CD4-positive, alpha-beta T cell treated with Interleukin-6 at 100 ng/mL for 8 hours (primary cell): ENCODE measurements at places on chromosomes 4 and X.

DNA sequence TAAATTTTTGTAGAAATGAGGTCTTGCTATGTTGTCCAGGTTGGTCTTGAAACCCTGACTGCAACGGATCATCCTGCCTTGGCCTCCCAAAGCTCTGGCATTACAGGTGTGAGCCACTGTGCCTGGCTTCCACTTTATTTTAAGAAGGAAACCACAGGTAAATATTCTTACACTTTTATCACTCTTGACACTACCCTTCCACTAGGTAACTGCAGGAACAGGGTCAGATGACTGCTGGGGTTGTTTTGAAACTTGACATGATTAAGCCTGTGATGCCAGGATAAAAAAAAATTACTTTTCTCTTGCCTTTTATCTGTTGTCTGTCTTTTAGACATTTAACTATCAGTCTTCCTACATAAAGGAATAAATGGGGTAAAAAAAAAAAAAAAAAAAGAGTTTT is 43.5 kb downstream of the COQ2 start:
- no peak for DNase-seq

- DNase-seq = no peak
These were observed 22.6 kb upstream of the TLR7 start for GRCh38 chrX:12844319-12844718.

DNA sequence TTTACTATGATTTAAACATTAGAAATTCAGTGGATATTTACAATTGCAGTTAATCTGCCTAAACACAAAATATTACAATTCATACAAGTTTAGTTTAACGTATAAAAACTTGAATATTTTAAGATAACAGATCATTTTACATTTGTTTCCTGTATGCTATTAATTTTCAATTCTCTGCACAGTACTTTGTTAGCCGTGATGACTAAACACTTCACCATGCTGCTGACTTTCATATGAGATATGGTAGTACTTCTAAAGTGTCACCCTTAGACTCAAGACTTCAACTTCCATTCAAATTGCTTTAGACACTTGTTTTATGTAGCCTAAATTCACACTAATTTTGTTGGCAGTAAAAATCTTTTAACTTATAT is 1646.4 kb upstream of the ADGRL3 start:
- no peak for DNase-seq

DNA sequence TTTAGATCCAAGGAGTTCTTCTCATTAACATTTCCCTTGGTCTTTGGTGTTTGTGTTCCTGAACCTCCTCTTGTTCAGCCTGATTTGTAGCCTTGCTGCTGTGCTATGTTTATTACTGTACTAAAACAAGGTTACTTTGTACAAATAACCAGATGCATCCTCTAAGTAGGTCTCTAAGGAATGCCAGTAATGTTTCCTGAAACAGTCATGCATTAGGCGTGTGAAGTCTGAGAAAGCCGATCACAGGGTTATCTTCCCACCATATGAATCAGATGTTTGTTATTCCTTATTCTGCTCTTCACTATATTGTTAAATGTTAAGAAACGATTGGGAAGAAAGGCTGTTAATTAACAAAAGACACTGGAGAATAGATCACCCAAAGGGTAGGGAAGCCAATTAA is 66.9 kb downstream of the GALNTL6 start:
- no peak for DNase-seq

DNA sequence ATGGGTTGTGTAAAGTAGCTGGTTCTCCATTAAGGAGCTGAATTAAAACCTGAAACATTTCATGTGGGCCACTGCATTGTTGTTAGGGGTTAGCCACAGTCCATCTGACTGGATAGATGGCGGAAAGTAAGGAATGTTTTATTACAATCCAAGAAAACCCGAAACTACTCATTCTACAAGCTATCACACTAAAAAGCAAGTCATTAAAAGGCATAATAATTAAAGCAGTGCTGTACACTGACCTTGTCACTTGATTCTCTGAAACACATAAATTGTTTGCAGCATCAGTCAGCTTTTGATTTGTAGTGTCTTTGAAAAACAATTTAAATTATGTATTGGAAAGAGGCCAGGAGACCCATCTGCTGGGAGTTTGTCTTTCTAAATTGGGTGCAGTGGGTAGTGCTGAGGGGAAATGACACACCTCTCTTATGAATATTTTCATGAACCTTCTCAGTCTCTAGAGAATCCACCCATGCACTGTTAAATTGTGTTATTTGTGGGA is 75.7 kb upstream of the ANK2 start:
- DNase-seq = no peak

DNA sequence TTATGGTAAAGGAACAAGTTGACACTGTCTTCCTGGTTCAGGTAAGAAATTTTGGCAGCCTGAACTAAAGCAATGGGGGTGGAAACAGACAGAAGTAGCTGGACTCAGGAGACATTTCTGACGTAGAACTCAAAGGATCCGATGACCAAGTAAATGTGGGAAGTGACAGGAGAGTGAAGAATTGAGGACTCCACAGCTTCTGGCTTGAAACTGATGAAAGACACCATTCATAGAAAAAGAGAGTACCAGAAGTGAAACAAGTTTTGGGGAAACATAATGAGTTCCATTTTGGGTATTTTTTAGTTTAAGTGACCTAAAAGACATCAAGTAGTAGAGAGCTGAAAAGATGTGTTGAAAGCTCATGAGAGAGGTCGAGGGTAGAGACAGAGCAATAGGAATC is 5.7 kb downstream of the FAM120C start:
- no peak for DNase-seq

DNA sequence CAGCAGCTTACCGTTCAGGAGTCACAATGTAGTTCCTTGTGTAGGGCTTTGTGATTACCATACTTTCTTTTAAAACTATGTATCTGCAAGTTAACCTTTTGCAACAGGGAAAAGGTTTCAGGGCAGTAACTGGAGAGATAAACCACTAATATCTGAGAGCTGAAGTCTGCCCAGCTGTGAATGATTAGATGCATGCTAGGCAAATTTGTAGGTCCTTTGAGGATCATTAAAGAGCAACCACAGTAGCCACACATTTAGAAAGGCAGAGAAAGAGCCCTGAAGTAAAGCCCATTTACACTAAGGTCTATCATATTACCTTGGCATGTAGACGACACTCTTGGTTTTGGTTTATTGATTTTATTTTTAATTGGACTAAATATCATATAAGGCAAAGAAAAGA is 60.0 kb downstream of the ATP8A1 start:
- no peak for DNase-seq

- DNase-seq = no peak
These were observed 1041.2 kb upstream of the INTU start for GRCh38 chr4:126591583-126591982.

GRCh38 chr4:73311428-73311827 is 52.8 kb upstream of the ANKRD17 start:
- DNase-seq = no peak

GRCh38 chr4:25028851-25029250 is 1.9 kb downstream of the LGI2 start:
- DNase-seq = no peak

- DNase-seq = no peak
These were observed 63.3 kb downstream of the TBC1D14 start for GRCh38 chr4:6972911-6973310.
